ENCODE measurements at places on chromosomes 5 and 9.

DNA sequence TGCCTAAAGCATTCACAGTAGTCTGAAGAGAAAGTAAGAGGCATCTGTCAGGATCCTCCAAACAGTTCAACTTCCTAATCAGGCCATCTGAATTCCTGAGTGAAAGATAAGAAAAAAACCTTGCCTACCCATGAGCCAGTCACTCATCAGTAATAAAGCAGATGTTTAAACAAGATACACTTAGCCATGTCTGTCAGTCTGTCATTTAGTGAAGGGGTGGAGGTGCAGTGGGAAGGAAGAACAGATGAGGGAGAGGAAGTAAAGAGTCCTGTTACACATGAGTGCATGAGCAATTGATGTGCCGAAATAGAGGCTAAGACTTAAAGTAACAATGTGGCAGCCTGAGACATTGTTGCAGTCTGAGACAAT, 29.9 kb upstream of the DMRTA1 start:
- no peak for DNase-seq

DNA sequence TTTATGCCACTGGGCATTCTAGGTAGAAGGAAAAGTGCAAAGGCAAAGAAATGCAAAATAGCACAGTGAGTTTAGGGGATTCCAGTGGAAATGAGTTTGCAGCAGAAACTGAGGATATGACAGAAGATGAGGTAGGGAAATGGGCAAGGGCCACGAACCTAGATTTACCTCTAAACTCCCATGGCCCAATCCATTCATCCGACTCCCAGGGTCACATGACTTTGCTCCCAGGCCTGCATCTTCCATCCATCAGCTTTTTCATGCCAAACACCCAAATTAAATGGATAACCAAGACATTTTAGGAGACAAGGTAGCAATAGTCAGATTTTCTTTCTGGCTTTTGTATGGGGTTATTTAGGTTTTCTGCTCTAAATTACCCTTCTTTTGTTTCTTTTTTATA, 22.2 kb upstream of the FABP6 start:
- no peak for DNase-seq

GRCh38 chr5:124810396-124811006, 64.1 kb upstream of the ZNF608 start:
- DNase-seq: no peak

DNA sequence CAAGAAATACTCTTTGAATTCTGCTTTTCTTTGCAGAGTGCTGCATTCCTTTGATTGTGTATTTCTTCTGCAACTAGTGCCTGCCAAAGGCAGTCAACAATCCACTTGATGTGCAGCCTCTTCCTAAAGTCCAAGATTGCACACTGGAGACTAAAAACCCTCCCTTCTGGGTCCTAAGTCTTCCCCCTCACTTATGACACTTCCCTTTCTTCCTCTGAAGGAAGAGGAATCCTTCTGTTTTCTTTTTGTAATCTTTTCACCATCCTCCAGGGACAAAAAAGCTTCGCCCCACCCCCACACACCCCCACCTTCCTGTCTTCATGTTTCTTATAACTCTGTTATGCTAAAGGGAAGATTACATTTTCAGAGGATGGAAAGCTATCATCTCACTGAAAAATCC, 39.9 kb downstream of the WDR36 start:
- no peak for DNase-seq

Data from Ammon's horn (tissue), 1 donor.